ENCODE measurements at places on chromosomes 4 and X.

GRCh38 chr4:128665514-128665913 lies 144.0 kb upstream of the JADE1 start:
- DNase-seq: no peak

DNA sequence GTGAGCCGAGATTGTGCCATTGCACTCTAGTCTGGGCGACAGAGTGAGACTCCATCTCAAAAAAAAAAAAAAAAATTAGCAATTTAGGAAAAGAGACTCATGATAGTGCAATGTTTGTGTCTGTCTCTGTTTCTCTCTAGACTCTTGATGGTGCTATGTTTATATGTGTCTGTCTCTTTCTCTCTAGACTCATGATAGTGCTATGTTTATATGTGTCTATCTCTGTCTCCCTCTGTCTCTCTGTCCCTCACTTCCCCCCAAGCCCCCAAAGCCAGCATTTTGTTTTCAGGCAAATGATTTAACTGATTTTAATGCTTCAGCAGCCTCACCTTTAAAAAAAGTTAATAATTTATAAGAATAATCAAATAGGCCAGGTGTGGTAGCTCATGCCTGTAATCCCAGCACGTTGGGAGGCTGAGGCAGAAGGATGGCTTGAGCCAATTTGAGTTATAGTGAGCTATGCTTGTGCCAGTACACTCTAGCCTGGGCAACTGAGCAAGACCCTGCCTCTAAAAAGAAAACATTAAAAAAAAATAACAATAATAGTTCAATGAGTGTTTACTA lies 6.9 kb downstream of the MOB1B start:
- no peak for DNase-seq

GRCh38 chr4:122917731-122918130 lies 4.7 kb downstream of the NUDT6 start:
- DNase-seq: no peak

DNA sequence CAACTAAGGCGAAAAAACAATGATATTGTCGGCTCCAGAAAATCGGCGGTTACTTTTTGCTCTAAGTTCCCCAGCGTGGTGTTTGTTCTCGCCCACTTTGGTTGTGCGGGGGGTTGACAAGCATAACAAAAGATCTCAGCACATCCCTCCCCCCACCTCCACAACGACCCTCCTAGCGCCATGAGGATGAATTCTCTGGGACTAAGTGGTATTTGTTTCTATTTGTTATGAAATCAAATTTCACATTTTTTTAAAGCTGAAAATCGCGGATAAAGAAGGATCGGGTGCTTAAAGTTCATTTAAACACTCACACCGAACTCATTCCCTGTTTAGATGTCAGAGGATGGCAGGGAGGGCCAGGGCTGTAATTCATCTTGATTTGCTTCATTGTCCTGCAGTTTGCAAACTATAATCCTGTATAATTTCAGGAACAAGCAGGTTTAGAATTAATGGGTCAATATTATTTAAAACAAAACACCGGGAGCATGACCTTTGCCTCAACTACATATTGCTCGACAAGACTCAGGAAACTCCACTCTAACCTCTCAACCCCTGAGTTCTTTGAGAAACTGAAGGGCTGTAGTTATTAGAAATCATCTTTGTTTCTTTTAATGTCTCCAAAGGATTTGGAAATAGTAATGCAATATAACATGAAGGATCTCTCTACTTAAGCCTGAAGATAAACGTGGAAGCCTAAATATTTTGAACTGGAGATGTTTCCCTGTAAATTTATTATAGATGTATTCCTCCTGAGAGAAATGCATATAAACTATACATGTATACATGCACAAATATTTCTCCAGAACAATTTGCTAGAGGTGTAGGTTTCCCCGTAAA lies 6.4 kb downstream of the PITX2 start:
- DNase-seq: no peak

DNA sequence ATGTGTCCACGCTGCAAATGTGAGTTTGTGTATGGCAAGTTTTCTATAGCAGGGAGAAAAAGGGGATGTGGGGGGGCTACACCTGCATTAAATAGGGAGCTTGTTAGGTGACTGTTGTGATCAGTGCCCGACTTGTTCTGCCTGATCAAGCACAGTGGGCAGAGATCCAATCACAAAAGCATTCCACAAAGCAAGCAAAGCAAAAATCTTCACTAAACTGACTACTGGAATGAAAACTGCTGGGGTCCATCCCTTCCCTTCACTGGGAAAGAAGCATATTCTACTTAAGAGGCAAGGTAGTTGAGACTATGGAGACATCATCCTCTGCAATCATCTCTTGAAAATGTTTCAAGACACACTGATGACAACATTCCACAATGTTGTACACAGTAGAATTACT lies 5.2 kb downstream of the IRS4 start:
- no peak for DNase-seq

GRCh38 chr4:148344352-148344751 lies 97.9 kb downstream of the NR3C2 start:
- DNase-seq: no peak

GRCh38 chr4:89438102-89438831 lies 130.7 kb upstream of the GPRIN3 start:
- DNase-seq: no peak

- no peak for DNase-seq
Observed at GRCh38 chrX:13043138-13043537, 1.3 kb downstream of the FAM9C start.

DNA sequence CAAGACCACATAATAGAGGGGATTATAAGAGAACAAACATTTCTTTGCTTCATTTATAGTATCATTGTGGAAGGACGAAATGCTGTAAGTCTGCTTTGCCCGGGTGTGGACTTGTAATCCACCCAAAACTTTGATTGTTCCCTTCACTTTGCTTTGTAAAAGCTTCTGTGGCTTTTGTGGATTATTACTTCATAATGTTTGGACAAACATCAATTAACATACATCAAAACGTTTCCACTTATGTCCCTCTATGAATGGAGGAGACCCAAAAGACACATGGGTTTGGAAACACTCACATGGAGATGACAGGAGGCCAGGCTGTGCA lies 415.4 kb downstream of the SPRY1 start:
- no peak for DNase-seq

DNA sequence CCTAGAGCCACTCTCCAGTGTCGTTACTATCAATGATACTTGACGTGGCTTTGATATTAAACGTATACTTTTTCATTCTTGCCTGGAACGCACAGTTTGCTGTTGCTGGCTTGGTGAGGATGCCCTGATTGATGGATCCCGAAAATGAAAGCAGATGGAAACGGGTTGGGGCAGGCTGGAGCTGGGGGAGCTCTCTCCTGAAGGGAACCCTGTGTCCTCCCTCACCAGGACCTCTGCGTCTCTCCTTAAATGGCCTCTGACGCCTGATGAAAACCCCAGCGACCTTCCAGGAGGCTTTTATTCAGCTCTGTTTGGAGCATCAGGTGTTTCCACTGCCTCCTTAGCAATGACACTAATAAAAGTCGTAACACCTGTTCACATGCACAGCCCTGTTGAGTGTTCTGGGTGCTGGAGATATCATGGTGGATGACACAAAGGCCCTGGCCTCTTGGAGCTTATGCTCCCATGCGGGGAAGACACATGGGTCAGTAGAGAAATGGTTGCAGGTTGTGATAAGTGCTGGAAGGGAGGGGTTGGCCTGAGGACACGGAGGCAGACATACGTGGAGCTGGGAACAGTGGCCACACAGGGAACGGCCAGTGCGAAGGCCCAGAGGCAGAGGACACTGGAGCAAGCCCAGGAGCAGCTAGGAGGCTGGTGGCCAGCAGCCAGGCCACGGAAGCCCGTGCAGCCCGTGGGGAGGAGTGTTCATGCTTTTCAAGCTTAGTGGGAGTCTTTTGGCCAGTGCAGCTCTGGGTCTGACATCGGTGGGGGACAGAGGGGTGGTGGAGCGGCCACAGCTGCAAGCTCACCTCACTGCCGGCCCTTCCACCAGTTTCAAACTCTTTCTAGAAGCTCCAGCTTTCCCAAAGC lies 7.5 kb downstream of the MSANTD1 start:
- DNase-seq: no peak

DNA sequence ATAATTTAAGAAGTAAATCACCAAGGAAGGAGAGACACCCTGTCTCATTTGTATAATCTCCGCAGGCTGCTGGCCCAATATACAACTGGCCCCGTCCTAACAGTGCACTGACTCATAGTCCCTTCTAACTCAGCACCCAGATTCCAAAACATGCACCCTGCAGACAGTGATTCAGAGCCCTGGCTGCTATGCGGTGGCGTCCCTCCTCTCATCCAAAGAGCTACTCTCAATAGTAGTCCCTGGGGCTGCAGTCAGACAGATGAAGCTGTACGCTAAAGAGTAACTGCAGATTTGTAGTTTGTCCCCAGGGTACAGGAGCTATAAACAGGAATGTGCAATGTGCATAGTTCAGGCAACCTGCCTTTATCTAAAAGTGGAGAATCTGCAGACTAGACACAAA lies 23.0 kb downstream of the GABRA3 start:
- DNase-seq: no peak

DNA sequence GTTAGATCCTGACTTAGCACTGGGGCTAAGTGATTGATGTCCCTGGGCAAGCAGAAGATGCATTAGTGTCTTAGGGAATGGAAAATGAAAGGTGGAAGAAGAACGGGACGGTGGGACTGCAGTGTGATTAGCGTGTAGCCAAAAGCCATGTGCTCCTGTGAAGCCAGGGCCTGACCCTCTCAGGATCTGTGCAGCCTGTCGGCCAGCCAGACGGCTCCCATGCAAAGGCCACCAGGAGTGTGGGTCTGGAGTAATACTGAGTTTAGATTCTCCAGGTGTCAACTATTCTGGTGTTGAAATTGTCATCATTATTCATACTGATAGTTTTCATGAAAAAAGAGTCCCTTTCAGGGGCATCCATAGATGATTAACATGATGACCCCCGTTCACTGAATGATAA lies 32.0 kb downstream of the REELD1 start:
- no peak for DNase-seq

- DNase-seq: no peak
Observed at GRCh38 chr4:105345838-105346237, 128.0 kb downstream of the PPA2 start.

GRCh38 chr4:52751487-52751911 lies 274 bp upstream of the ERVMER34-1 start:
- no peak for DNase-seq

- DNase-seq: no peak
Observed at GRCh38 chr4:146333187-146333894, 119.0 kb downstream of the REELD1 start.

- DNase-seq: no peak
Observed at GRCh38 chrX:64792598-64793337, 183.5 kb downstream of the ZC4H2 start.

DNA sequence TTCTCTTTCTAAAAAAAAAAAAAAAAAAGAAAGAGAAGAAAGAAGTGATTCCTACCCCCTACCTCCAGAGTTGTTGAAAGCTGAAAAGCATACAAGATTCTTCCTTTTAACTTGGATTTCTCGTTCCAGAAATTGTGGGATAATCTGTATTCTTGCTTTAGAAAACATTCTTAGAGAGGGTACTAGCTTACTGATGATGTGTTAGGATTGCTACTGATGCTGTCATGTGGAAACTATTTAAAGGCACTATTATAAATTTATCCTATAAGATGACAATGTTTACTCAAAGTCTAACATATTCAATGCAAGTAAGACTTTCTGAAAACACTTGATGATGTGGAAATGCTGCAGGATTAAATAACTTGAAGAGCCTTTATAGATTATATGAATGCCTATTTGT lies 204.0 kb upstream of the PUDP start:
- no peak for DNase-seq

DNA sequence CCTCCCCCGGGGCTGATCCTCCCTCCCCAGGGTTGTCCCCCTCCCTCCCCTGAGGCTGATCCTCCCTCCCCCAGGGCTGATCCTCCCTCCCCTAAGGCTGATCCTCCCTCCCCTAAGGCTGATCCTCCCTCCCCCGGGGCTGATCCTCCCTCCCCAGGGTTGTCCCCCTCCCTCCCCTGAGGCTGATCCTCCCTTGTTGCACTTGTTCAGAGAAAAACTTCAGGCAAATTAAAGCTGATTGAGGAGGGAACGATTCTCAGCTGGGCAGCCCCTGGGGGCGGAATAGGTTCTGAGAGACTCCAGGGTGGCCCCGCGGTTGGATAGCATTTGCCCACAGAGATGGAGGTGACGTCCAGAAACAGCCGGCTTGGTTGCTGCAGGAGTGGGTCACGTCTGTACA lies 110.7 kb upstream of the ADRA2C start:
- DNase-seq: no peak

DNA sequence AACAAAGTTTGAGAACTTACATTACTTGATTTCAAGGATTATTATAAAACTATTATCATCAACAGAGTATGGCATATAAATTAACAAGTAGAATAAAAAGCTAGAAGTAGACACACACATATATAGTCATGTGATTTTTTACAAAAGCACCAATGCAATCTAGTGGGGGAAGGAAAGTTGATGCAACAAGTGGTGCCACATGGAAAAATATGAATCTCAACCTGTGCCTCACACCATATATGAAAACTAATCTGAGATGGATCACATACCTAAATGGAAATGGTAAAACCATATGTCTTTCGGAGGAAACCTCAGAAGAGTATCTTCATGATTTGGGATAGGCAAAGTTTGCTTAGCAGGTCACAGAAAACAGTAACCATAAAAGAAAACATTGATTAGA lies 34.9 kb upstream of the USP9X start:
- DNase-seq: no peak

GRCh38 chrX:19569121-19569805 lies 54.0 kb upstream of the MAP3K15 start:
- no peak for DNase-seq

DNA sequence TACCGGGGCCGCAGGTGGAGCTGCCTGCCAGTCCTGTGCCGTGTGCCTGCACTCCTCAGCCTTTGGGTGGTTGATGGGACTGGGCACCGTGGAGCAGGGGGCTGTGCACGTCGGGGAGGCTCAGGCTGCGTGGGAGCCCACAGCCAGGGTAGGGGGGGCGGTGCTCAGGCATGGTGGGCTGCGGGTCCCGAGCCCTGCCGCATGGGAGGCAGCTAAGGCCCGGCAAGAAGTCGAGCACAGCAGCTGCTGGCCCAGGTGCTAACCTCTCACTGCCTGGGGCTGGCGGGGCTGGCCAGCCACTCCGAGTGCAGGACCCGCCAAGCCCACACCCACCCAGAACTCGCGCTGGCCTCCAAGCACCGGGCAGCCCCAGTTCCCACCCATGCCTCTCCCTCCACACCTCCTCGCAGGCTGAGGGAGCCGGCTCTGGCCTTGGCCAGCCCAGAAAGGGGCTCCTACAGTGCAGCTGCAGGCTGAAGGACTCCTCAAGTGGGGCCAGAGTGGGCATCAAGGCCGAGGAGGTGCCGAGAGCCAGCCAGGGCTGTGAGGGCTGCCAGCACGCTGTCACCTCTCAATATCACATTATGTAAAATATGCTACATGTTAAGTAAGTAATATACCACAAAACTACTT lies 104.1 kb downstream of the COX7B2 start:
- DNase-seq: no peak

GRCh38 chr4:153916273-153916755 lies 127.4 kb upstream of the SFRP2 start:
- DNase-seq: no peak

DNA sequence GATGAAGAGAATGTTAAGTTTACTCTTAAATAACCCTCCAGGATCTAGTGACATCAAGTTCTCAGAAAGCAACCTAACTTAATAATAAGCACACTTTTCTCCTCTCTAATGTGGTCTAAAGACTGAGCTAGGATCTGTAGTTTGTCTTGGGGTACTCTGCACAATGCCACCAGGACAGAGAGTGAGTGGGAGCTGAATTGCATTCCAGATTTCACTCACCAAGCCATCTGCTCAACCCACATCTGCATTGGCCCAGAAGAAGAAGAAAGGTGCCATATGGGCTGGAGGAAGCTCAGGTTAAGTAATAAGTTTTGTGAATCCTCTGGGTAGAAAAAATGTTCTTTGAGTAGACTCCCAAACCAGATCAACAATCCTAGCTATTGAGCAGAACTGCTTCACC lies 384.6 kb downstream of the PPP3CA start:
- DNase-seq: no peak

GRCh38 chr4:67714955-67715354 lies 14.0 kb upstream of the UBA6 start:
- no peak for DNase-seq
